ENCODE measurements at places on chromosomes 6 and 20.

DNA sequence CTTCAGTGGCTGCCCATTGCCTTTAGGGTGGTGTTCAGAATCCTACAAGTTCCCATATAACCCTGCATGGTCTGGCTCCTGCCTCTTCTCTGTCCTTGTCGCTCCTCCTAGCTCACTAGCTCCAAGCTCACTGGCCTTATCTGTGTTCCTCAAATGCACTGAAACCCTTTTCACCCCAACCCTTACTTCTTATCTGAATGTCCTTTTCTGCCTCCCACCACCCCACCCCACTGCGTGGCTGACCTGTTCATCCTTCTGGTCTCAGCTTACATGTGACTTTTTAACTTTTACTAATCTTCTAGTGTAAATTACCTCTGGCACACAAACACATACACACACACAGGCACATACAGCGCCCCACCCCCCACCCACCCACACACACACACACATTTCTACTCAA, 41.0 kb upstream of the GLP1R start:
- no peak for DNase-seq

GRCh38 chr6:39430446-39430845, 107.9 kb upstream of the KCNK16 start:
- no peak for DNase-seq

GRCh38 chr6:47044397-47044796, 2.3 kb upstream of the ADGRF1 start:
- DNase-seq = peak; percentile 47

- no peak for DNase-seq
Observed at GRCh38 chr20:47382746-47383415, 26.4 kb upstream of the ZMYND8 start.

GRCh38 chr6:80170433-80170832, 64.0 kb downstream of the BCKDHB start:
- no peak for DNase-seq

DNA sequence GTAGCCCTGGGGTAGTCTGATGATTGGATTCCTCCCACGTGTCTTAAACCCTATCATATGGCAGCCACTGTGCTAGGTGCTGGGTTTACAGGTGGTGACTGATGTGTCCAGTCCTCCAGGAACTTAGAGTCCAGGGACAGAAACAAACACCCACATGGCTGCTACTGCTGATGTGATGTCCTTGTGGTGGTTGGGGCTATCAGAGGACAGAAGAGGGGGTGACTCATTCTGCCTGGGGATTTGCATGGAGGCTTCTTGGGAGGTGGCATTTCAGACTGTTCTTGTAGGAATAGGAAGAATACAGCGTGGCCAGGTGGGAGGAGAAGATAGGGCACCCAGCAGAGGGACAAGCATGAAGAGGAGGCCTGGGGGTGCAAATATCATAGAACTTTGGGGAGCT, 9.8 kb downstream of the RAET1G start:
- no peak for DNase-seq

- no peak for DNase-seq
Observed at GRCh38 chr6:137904822-137905617, 38.0 kb downstream of the TNFAIP3 start.

GRCh38 chr6:125741336-125741735, 8.1 kb upstream of the HEY2 start:
- DNase-seq = no peak

DNA sequence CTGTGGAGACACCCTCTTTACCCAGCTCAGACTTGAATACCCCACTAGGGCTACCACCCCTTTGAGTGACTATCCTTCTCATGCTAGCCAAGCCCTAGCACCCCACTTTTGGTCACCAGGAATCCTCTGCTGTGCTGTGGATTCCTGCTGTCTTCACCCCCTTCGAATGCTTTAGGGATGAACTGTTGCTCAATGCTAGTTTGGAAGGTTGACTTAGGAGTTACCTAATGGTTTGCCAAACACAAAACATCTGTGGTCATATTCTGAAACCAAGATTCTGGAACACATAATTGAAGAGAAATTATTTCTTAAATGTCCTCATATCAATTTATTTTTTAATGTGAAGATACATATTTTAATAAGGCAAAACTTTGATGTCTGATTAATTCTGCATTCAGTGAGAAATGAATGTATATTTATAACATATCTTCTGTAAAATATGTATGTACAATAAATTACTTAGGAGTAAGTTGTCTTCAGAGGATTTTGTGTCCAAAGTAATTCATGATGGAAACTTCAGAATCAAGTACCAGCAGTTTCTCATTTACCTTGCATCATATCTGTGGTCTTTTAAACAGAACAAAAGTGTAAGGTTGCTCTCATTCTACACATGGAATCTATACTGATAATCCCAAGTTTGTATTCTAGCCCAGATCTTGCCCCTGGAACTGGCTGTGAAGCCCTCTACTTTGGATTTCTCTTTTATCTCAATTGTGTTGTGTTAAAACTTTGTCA, 46.9 kb downstream of the TMEM200A start:
- DNase-seq = no peak

GRCh38 chr6:2830183-2830582, 11.5 kb downstream of the SERPINB1 start:
- DNase-seq = no peak

GRCh38 chr20:25576783-25577530, 8.4 kb downstream of the NINL start:
- DNase-seq = no peak

DNA sequence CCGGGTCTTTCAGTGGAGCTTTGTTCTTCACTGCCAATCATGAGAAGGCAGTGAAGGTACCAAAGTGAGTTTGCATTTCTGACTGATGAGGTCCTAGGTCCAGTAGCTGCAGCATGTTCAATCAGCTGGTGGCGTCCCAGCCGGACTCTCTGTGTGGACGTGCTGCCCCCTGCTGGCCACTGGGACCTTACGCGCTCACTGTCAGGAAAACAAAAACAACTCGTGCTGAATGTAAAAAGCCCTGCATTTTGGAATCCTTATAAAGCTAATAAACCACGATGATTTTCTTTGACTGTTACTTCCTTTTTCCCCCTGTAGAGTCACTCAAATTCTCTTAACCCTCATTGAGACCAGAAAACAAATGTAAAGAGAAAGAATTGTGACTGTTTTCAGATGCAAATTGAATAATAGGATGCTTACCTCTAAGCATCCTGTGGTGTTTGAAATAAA, 4.9 kb upstream of the CD24 start:
- DNase-seq = peak; percentile 94

DNA sequence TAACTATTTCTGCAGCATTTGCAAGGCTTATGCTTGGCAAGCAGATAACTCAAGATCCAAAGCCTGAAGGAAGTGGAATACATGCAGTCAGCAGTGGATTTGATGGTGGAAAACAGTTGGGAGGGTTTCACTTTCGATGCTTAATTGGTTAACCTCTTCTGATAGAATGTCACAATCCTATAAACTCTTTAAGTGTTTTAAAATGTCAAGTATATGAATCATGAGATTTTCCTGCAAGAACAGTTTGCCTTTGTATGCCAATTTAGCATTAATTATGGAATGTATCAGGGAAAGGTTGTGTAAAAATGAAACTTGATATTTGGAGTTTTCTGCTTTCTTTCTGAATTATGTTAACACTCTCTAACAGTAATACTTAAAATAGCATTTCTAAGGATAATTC, 36.6 kb downstream of the NKX2-4 start:
- DNase-seq = no peak

GRCh38 chr20:6898928-6899327, 131.4 kb downstream of the BMP2 start:
- DNase-seq = no peak

DNA sequence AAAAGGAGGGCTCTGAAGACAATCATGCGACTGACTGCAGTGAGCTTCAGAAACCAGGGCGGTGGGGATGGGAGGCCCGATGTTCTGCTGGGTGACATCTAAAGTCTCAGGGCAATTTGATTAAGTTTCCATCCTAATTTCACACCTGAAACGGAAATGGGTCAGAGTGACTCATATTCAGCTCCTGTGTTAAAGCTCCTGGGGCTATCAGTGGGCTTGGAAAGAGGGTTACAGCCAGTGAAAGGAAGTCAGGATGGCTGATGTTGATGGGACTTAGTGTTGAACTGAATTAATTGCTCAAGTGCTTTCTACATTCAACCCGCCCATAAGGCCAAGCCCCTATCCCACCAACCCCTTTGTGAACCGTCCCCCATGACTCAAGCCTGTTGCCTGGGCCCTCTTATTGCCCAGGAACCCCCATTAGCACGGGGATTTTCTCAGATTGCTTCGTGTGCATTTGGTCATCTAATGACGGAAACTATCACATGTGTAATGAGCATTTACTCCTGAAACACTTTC, 47.1 kb upstream of the TBC1D7 start:
- no peak for DNase-seq

GRCh38 chr20:10560686-10561085, 113.1 kb downstream of the JAG1 start:
- DNase-seq = no peak

- no peak for DNase-seq
Observed at GRCh38 chr6:153328194-153328593, 197.1 kb upstream of the RGS17 start.

GRCh38 chr6:10382728-10383330, 32.0 kb downstream of the TFAP2A start:
- no peak for DNase-seq

DNA sequence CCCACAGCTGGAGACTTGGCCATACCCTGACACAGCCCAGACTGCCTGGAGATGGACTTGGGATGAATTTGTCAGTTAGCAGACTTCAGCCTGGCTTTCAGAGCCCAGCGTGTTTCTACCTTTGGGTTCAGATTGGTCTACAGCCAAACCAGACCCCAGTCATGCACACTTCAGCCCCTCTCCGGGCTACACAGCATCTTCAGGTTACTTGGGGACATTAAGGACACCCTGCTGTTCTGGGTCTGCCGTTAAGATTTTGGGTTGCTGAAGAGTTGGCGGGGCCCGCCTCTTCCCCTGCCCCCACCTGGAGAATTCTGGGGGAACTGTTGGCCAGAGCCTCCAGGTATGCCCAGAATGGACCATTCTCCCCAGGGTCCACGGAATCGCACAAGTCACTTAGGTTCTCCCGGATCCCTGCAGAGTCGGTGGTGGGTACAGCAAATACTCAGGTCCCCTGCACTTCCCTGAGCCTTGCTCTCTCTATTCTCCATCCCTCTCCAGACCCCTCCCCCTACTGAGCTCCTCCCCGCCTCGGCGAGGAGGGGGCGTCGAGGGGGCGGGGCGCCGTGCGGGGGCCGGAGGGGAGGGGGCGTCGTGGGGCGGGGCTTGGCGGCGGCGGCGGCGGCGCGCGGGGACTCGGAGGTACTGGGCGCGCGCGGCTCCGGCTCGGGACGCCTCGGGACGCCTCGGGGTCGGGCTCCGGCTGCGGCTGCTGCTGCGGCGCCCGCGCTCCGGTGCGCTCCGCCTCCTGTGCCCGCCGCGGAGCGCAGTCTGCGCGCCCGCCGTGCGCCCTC, at the start of gene PTK7:
Gene PTK7, plus strand, starts transcription at position 645 of the 794 bp plus-strand sequence. CDS start 175 bp downstream, outside the sequence.
- DNase-seq = peak; percentile 89

- DNase-seq = no peak
Observed at GRCh38 chr6:157579467-157580031, 198.6 kb downstream of the ZDHHC14 start.

GRCh38 chr6:93165850-93166430, 253.4 kb downstream of the EPHA7 start:
- no peak for DNase-seq

GRCh38 chr6:135567375-135568083, 70.0 kb upstream of the AHI1 start:
- DNase-seq = no peak

DNA sequence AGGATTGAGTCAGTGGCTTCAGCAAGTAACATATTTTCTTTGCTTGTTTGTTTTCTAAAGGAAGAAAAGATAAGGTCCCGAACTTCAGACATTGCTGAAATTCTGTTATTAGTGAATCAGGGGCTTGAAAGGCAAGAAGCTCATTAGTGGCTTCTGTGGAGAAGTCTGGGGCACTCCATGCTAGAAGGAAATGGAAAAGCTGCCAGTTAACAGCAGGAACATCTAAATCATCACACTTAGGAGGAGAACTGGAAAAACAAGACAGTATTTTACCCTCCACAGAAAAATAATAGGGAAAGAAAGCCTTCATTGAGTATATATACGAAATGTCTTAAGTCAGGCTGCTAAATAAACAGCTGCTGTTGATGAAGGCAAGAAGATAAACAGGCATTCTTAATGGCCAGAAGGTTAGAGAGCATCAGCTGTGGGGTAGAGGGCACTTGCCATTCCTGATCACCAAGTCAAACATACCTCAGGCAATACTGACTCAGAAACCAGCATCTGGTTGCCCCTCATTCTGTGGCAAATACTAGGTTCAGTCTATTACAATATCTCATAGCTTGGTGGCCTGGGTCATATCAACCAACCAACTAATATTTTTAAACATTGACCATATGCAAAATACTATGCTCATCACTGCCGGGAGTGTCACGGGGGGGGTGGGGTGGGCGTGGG, 143.2 kb upstream of the TENT5A start:
- DNase-seq = peak; percentile 30

GRCh38 chr6:160048471-160048870, 73.1 kb upstream of the SLC22A1 start:
- no peak for DNase-seq

DNA sequence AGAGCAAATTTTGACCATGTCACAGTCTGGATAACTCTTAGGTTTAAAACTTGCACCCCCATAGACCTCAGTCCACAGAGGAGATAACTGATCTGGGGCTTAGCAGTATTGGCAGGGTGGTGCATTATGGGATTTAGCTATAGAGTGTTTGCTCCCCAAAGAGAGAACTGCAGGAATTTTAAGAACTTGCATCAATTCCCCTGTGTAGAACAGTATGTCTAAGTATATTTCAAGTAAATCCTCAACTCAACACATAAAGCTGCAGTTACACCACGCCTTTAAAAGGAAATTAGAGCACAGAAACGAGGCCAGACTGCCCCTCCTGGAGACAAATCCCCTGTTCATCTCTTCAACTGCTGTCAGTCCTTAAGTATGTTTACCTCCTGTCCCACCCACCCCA, 144.9 kb downstream of the TRMT11 start:
- DNase-seq = no peak

- no peak for DNase-seq
Observed at GRCh38 chr6:155317186-155317585, 2.9 kb upstream of the TFB1M start.

GRCh38 chr6:139522511-139523220, 148.2 kb upstream of the CITED2 start:
- DNase-seq = no peak

DNA sequence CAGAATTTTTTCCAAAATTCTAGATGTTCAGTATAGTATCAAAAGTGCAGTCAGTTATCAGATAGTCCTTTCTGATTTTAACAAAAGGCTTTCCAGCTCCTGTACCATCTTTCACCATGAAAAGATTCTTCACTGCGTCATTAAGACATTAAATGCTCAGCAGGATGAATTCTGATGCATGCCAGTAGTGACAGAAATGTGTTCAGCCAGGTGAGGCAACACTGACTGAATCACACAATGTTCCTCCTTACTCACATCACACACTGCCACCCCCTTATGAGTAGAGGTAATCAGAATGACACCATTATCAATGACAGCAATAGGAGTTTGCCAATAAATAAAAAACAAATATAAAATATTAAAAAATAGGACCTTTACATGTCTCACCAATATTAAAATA, 426.6 kb upstream of the PLCB4 start:
- DNase-seq = no peak

Data from hepatocyte (in vitro differentiated cells).